Right renal pelvis (tissue), 4 donors: ENCODE measurements at places on chromosomes 5 and 9. TPM values are rescaled to one million over a fixed set of nuclear protein-coding genes. Genes with fewer than 3 reads are reported as not detected.

GRCh38 chr5:171475596-171475995, 56.1 kb downstream of the FGF18 start:
- no peak for DNase-seq

DNA sequence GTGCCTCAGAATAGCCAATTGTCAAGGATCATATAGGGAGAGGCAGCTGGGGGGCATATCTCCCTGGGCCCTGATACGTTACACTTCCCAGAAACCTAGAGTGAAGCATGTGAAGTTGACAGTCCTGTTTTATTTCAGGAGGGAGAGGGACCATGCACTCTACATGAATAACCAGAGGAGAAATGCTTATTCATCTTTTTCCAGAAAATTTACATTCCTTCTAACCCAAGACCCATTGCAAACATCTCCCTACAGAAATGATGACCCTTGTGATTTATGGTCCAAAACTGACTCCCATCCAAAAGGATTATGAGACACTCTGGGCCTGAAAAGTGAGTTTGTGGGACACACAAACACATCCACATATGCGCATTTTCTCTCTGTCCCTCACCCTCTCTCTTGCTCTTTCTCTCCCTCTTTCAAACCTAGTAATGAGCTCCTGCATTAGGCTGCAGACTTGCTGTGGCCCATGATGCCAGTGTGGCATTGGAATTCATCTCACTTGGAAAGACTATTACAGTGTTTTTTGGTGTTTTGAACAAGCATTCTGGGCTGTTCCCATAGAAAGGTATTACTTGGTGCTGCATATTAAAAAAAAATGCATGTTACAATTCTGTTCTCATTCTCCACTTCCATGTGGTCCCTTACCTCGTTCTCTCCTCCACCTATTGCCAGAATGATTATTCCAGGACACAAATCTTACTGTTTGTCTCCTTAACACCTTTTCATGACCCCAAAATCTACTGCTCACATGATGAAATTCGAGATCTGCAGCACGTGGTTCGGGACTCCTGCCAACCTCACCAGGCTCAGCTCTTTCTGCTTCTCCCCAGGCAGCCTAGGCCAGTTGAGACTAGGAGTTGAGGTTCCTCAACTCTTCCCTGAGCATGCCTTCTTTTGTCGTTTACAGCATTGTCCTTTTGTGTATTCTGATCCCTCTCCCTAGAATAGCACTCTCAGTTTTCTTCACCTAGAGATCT, 451.3 kb upstream of the KLF4 start:
- no peak for DNase-seq

Gene GABRA1
- polyA plus RNA-seq = not detected

Gene OR1N1
- not detected for polyA plus RNA-seq

Gene TLE1
- 73.4 TPM for polyA plus RNA-seq

DNA sequence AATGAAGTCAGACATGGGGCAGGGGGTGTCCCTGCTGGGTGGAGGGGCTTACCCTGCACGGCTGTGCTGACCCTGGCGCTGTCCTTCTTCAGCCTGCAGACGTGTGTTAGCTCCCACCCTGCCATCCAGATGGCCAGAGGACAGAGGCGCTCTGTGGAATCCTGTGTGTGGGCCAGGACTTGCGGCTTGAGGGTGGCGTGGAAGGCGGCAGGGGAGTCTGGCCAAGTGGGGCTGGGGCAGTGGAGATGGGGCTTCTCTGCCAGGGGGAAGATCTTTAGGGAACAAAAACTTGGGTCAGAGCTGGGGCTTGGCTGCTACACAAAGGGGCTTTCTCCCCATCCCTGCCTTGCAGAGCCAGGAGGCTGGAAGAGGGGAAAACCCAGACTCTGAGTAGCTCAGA, 46.5 kb upstream of the SYNPO start:
- no peak for DNase-seq

Gene IFNA21
- not detected for polyA plus RNA-seq

Gene SLC6A19
- 66.0 TPM for polyA plus RNA-seq

- no peak for DNase-seq
Measured at GRCh38 chr9:115888131-115888530, 265.5 kb upstream of the PAPPA start.

- no peak for DNase-seq
Measured at GRCh38 chr5:94832685-94833084, 214.2 kb downstream of the SLF1 start.

Gene LECT2
- 3.4 TPM for polyA plus RNA-seq

GRCh38 chr5:76527685-76528161, 95.5 kb downstream of the F2RL2 start:
- no peak for DNase-seq

- DNase-seq = no peak
Measured at GRCh38 chr5:113278976-113279375, 155.8 kb downstream of the TSSK1B start.

GRCh38 chr9:16453390-16453789, 417.1 kb downstream of the BNC2 start:
- DNase-seq = no peak

GRCh38 chr5:134143431-134143830, 28.9 kb downstream of the TCF7 start:
- no peak for DNase-seq

Gene ZNF300
- 41.2 TPM for polyA plus RNA-seq

GRCh38 chr5:148734518-148734917, 80.2 kb upstream of the HTR4 start:
- DNase-seq = no peak

- DNase-seq = no peak
Measured at GRCh38 chr9:21316032-21316842, 11.1 kb upstream of the IFNA5 start.

DNA sequence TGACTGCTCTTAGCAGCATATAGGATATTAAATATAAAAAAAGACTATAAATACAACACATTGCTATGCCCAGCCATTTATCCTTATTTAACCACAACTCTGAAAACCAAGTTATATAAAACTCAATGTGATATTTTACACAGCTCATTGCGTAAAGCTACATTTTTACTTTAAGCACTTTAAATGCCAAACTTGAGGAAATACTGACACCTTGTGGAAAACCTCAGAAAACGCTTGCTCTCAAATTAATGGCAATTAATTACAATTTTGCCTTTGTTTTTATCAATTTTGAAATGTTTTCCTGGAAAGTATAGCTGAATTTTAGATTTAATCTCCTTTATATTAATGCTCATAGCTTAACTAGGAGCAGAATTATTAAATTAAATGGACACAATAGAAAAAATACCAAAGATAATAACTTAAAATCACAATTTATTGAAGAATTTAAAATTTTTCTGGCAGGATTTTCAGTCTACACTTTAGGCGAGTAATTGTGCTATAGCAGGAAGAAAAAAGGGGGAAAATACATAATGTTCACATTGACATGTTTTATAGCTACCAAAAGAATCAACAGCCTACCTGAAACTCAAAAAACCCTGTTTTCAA, 25.2 kb upstream of the PLAC8L1 start:
- peak; percentile 13 for DNase-seq

Gene ABCA2
- 33.3 TPM for polyA plus RNA-seq

- DNase-seq = no peak
Measured at GRCh38 chr5:39208471-39208870, 10.9 kb downstream of the FYB1 start.

DNA sequence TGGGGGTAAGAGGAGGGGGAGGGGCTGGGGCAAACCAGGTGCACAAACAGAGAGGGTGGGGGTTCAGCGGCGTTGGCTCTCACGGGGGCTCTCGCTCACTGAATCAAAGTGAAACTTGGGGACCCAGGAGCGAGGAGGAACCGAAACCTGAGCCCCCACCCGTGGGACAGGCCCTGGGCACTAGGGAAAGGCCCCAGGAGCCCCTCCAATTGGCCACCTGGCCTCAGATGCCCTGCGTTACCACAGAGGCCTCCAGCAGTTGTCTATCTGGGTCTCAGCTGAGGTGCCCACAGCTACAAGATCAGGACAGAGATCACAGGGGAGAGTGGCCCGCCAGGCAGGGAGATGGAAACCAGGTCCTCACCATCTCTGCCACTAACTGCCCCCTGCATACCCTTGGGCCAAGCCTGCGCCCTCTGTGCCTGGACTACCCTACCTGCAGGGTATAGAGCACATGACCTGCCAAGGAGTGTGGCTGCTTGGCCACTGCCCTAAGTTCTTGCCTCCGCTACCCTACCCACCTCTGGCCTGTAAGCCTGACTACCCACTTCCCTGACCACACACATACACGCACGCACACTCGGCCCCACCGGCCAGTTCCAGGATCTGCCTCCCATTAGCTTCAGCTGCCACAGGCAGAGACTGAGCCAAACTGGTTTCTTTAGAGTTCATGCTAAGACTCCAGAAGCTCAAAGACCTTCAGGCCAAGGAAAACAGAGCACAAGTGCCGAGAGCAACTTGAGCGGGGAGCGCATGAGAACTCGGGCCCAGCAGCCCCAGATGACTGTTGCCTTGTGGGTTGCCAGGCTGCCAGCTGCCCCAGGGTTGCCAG, 39.9 kb downstream of the PAX5 start:
- DNase-seq = no peak

Gene GCNT1
- 5.1 TPM for polyA plus RNA-seq

Gene FBP2
- polyA plus RNA-seq = not detected

Gene SLC36A3
- not detected for polyA plus RNA-seq

GRCh38 chr9:136093995-136094881, 851 bp downstream of the NACC2 start:
- DNase-seq = no peak

DNA sequence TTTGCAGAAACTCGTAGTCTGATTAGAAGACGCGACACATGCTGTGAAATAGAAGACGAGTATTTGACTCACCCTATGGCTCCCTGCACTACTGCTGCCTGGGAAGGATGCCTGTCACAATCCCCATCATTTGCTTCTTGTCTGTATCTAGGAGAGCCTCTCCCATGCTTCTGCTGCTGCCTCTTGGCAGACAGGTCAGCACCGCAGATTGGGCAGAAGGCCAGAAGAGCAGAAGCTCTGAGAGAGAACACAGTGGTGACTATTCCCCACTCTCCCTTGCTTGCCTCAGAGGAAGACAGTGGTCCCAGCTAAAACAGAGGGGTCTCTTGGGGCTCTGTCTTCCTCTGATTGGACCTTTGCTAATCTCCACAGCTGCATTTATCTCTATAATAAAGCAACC, 84.0 kb upstream of the SMIM32 start:
- DNase-seq = no peak

DNA sequence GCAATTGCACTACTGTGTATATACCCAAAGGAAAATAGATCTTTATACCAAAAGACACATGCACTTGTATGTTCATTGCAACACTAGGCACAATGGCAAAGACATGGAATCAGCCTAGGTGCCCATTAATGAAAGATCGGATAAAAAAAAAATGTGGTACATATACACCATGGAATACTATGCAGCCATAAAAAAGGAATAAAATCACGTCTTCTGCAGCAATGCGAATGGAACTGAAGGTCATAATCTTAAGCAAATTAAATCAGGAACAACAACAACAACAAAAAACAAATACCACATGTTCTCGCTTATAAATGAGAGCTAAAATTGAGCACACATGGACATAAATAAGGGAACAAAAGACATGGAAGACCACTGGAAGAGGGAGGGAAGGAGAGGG, 266.7 kb upstream of the CDH18 start:
- no peak for DNase-seq
